Activated naive CD8-positive, alpha-beta T cell treated with anti-CD3 and anti-CD28 coated beads for 36 hours (primary cell): ENCODE measurements at places on chromosomes 2 and 18. TPM values are rescaled to one million over a fixed set of nuclear protein-coding genes. Genes with fewer than 3 reads are reported as not detected.

DNA sequence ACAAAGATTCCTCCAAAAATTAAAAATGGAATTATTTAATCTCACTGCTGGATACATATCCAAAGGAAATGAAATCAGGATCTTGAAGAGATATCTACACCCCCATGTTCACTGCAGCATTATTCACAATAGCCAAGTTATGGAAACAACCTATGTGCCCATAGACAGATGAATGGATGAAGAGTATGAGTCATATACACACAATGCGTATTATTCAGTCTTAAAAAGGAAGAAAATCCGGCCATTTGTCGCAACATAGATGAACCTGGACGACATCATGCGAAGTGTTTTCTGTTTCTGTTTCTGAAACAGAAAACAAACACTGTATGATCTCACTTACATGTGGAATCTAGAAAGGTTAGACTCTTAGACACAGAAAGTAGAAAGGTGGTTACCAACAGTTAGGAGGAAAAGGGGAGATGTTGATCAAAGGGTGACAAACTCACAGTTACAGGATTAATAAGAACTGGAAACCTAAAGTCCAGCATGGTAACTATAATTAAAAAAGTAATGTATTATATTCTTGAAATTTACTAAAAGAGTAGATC is 87.8 kb upstream of the ERBB4 start:
- DNase-seq, result no peak

GRCh38 chr2:27164960-27165763 is 16.4 kb downstream of the TCF23 start:
- DNase-seq, result no peak

- DNase-seq, result peak; percentile 16
These were observed 36.5 kb downstream of the MGAT5 start for GRCh38 chr2:134290358-134290757.

- DNase-seq, result no peak
These were observed 163.9 kb downstream of the COL4A4 start for GRCh38 chr2:227000123-227000522.

- DNase-seq, result no peak
These were observed 110.6 kb upstream of the TNP1 start for GRCh38 chr2:216970359-216970915.

The MYL1 gene
- not detected for total RNA-seq

DNA sequence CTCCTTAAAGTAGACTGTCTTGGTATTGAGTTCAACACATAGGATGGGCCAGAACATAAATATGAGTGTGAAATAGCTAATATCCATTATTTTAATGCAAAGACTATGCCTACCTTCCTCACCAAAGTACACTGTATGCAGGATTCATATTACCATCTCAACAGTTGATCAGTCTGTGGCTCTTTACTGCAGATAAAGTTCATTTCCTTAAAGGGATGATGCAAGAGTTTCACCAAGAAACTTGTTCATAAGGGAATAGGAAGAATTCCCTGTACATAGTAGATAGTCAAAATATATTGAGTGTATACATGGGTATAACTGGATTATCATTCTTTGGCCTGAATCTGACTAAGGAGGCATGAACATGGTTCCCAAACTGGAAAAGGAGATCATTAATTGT is 35.0 kb downstream of the MARS2 start:
- no peak for DNase-seq

DNA sequence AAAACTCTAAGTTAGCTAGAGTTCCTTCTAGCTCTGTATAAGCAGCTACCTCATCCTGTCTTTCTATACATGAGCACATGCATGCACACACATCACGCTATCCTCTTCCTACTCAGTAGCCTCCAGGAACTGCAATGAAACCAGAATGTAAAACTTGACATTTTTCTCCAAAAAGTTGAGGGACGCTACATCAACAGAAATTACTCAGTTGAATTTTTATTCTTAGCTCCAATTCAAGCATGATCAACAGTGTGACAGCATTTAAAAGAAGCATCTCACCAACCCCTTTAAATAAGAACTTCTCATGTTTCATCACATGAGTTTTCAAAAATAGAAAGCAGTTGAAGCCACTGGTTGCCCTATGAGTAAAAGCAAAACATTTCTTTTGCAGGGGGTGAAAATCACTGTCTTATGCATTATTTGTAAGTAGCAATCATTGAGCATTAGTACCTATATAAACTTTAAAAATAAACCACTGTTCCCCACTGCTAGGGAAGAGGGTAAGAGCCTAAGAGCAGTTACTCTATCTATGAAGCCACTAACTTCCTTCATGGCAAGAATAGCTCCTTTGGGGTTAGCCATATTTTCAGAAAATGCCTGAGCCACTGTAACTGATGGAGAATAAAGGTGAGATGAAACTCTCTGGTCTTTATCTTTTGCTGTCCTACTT is 77.9 kb upstream of the ARL5A start:
- DNase-seq, result no peak

The ALK gene
- total RNA-seq, result not detected

The KCNK3 gene
- total RNA-seq, result not detected

DNA sequence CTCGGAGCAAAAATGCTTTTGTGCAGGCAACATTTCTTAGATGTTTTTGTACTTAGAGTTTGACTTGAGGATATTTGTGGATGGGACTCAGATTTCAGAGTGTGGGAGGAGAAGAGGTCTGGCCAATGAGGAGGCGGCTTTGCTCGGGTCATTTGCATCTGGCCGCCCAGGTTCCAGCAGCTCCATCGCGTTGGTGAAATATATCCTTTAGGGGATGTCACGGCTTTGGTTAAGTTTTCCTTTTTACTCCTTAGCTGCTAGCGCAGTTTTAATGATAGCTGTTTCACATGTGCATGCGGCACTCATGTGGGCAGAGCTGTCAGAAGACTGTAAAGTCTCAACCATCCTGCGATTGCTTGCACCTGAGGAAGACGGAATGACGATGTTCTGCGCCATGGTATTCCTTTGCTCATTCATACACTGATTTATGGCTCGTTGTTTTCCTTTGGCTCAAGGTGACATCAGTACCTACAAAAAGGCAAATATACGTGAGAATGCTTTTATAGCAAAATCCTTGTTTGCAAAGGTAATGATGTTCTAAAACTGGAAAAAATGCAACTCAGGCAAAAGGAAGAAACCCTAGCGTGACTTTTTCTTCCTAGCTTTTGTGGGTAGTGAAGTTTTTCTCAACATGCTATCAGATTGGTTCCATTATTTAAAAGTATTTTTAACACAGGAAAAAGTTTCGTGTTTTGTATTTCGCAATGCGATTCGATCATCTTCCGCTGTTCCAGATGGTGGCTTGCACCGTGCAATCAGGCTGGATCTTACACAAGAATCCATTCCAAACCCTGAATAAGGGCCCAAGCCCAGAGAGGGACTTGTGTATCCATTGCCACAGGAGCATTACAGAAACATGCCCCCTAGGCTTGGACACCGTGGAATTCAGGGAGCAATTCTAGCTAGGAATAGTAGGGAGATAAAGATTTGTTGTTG is 70.5 kb upstream of the ZNF516 start:
- no peak for DNase-seq

- no peak for DNase-seq
These were observed 142.5 kb downstream of the SPHKAP start for GRCh38 chr2:228038967-228039366.

The RESP18 gene
- total RNA-seq, result not detected

DNA sequence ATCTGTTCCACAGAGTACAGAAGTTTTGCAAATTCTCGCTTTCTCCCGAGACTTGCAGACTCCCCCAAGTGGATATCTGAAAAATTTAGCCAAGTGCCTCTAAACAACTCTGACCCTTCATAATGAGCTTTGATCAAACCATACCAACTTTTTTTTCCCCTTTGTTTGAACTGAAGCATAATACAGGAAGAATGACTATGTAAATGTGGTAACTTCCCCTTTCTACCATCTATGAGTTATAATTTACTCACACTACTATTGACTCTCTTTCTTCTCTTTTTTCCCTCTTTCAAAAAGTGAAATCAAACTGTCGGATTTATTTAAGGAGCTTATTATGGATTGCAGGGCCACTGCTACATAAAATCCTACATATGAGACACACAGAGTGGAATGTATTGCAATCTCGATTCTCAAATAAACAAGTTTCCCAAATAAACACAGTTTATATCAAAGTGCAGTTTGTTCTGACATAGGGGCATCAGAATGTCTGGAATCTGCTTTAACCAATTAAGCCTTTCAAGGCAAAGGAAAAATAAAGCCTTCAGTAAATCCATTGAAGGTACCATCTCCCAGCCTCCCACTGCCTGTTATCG is 1.4 kb upstream of the ZNF804A start:
- DNase-seq, result no peak
